ENCODE measurements at places on chromosomes 2 and 18.

GRCh38 chr18:53864770-53865169 lies 359.7 kb downstream of the MBD2 start:
- no peak for DNase-seq

DNA sequence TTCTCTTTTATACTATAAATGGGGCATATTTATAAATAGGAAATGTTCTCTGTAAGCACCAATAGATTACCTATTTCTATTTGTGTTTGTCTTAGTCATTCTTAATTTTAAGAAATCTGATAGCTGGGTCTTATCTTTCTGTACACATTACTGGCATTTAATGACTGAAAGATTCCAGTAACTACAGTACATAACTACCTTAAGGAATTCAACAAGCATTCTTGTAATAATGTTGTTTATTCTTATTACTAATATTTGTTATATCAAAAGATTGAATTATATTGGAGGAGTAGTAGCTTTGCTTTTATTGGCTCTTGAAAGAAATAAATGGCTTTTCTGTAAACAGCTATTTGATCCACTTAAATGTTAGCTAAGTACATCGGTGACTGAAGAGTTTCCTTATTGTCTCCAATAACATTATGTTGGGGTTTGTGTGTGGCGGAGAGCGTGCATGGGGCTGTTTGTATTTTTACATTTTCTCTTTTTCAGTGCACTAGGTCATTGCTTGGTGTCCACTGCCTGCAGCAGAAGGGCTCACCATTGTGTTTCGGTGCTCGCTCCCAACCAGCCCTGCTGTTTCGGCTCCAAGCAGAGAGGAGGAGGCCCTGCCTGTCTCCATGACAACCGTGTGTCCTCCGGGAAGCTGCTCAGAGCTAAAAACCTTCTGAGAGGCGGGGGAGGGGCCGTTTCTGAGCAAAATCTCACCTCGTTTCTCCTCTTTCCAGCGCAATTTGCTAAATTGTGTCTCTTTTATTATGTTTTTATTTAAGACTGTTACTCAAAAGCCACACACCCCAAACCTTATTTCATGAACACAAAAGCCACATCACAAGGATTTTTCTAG lies 112.5 kb upstream of the SLC38A11 start:
- DNase-seq = peak; percentile 21

DNA sequence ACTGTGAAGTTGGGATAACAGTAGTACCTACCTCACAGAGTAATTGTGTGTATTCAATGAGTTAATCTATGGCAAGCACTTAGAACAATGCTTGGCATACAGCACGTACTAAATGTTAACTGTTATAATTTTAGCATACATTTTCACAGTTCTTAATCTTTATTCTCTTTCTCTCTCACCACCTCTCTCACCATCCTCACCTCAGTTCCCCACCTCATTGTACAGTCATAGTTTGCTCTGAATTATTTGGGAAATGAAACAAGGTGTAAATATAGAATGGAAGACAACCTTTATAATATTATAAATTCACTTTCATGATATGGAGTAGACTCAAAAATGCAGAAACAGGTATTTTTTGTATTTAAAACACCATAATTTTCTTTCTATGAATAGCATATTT lies 40.0 kb upstream of the DNAH7 start:
- DNase-seq = no peak

GRCh38 chr18:60500960-60501359 lies 128.4 kb upstream of the MC4R start:
- no peak for DNase-seq

DNA sequence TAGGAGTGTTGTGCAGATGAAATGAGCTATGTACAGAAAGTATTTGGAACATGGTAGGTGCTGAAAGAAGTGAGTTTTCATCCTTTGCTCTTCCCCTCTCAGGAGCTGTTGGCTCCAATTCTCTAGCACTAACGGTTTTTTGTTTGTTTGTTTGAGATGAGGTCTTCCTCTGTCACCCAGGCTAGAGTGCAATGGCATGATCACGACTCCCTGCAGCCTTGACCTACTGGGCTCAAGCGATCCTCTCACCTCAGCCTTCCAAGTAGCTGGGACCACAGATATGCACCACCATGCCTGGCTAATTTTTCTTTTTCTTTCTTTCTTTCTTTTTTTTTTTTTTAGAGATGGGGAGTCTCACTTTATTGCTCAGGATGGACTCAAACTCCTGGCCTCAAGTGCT lies 12.8 kb downstream of the ABCG5 start:
- DNase-seq = no peak

GRCh38 chr2:69335311-69335710 lies 51.7 kb downstream of the GFPT1 start:
- peak; percentile 41 for DNase-seq

DNA sequence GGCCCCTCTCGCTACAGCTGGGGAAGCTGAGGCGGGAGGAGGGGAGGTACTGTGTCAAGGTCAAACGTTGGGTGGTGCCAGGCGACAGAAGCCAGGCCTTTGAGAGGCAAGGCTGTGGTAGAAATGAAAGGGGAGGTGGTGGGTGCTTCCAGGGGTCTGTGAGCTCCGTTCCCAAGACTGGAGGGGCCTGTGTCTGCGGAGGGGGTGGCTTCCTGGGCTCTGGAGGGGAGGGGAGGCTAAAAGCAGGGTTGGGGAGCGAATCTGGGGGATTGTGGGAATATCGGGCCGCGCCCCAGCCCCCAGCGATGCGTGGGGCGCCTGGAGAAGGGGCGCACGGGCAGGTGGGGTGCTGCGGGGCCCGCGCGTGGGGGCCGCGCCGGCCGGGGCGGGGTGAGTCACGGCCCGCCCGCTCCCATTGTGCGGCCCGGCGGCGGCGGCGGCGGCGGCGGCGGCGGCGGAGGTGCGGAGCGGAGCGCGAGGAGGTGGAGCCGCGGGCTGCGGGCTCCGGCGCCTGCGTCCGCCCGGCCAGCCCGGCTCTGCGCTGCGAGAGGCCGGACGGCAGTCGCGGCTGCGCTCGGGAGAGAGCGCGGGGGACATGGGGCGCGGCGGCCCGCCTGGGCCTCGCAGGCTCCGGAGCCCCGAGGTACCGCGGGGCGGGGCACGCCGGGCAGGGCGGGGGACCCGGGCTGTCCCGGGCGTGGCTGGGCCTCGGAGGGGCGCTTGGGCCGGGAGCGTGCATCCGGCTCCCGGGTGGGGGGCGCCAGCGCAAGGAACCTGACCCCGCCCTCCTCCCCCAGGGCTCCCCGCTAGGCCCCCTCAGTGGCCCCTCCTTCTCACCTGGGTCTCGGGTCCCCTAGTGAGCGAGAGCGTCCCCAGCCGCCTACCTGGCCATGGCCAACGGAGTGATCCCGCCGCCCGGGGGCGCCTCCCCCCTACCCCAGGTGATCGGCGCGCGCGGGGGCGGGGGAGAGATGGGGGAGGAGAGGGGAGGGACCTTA lies at the start of gene SLC4A3:
SLC4A3 (plus strand) TSS at position 528 of the 998 bp plus-strand sequence; CDS start at position 891, 363 bp downstream.
- DNase-seq = no peak

GRCh38 chr18:49459404-49460171 lies 857 bp downstream of the DYM start:
- DNase-seq = no peak

- no peak for DNase-seq
Measured at GRCh38 chr2:191415101-191415500, 169.9 kb downstream of the MYO1B start.

- no peak for DNase-seq
Measured at GRCh38 chr18:39737869-39738268, 2172.3 kb upstream of the CELF4 start.

DNA sequence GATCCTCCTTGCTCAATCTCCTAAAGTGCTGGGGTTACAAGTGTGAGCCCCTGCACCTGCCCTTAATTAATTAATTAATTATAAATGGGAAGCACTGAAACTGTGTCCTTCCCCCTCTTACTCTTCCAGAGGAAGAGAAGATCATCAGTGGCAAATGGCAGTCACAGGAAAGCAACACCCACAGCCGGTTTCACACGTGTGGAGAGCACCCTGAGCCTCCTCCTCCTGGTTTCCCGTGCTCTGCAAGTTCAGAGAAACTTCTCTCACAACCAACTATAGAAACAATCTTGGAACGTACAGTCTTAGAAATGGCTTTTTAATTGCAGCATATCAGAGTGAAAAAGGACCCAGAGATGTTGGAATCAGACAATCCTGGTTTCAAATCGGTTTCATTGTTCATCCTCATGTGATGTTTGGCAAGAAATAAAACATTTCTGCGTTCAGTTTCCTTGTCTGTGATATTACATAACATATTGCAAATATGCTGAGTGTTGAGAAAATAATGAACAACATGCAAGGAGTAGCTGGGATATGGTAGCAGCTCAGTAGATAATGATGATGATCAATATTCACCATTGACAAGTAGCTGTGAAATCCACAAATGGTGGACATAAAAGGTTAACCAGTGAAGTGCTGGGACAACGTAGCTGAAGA lies 141.0 kb upstream of the KCTD1 start:
- DNase-seq = no peak

- DNase-seq = no peak
Measured at GRCh38 chr2:105990624-105991023, 203.5 kb downstream of the UXS1 start.

- DNase-seq = no peak
Measured at GRCh38 chr2:41723526-41723925, 324.3 kb upstream of the PKDCC start.

DNA sequence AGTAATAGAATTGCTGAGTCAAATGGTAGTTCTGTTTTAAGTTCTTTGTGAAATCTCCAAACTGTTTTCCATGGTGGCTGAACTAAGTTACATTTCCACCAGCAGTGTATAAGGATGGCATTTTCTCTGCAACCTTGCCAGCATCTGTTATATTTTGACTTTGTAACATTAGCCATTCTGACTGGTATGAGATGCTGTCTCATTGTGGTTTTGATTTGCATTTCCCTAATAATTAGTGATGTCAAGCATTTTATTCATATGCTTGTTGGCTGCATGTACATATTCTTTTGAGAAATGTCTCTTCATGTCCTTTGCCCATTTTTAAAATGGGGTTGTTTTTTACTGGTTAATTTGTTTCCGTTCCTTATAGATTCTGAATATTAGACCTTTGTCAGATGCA lies 63.9 kb downstream of the LANCL1 start:
- DNase-seq = no peak

DNA sequence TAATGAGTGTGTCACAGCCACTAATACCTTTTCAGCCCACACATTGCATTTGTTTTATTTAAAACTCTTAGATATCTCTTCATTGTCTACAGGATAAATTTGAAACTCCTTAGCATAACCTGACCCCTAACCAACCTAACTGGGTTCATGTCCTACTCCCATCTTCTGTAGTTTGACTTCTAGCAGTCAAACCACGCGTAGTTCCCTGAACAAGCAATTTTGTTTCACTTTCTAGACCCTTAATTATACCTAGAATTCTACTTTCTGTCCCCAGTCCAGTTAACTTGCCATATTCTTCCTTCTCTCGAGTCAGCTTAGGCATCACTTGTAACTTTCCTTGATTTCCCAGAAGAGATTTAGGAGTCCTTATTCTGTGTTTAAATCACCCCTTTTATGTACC lies 55.1 kb downstream of the RBBP8 start:
- no peak for DNase-seq

- no peak for DNase-seq
Measured at GRCh38 chr2:122063716-122064115, 308.3 kb downstream of the TSN start.

DNA sequence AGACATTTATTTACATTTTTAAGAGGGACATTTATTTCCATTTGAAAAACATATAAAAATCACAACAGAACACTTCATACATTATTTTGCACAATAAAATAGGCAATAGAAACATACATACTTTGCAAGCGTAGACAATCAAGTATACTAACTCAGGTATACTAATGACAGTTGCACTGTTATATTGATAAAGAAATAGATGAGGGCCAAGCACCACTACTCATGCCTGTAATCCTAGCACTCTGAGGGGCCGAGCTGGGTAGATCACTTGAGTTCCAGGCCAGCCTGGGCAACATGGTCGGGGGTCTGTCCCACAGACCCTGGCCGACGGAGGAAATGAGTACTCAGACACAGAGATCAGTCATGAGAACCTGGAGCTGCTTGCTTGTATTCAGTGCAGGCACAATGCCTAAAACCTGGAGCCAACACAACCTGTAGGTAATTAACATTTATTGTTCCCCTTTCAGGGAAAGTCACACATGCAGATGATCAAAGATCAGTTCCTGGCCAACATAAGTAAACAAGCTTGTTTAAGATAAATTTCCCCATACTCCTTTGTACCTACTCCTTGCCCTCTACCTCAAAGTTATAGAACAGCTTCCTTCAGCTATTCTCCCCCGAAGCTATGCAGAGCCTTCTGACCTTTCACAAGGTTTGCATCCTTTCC lies 1960.2 kb downstream of the SUCLG1 start:
- DNase-seq = no peak

DNA sequence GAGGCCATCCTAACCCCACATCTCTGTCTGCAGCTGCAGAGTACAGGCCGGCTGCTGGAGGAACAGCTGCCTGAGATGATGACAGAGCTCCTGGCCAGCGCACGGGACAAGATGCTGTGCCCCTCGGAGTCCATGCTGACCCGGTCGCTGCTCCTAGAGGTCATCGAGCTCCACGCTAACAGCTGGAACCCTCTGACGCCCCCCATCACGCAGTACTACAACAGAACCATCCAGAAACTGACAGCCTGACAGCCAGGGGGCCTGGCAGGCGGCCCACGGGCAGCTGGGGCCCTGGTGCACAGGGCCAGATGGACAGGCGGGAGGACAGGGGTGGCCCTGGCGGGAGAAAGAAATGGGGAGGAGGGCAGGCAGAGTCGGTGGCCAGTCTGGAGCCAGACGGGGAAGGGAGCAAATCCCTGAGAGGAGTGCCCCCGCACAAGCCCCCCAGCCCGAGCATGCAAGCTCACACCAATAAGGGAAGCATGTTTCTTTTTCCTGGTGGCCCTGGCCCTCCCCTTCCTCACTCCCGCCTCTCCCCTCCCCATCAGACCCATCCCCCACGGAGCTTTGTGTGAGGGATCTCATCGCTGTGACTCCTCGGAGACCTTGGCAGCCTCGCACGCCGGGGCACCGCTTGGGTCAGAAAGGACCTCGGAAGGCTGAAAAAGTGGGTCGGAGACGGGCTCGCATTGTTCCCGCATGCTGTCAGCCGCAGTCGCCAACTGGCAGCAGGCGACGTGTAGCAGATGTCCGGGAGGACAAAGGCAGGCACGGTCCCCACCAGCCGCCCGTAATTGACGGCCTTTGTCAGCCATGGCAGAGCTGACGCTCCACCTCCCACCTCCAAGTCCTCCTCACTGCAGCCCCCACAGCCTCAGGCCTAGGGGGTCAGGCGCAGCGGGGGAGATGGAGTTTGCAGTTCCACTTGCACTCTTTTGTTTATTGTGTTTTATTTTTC lies 91.2 kb downstream of the SMAD7 start:
- no peak for DNase-seq

GRCh38 chr18:26617151-26617554 lies 68.8 kb upstream of the KCTD1 start:
- DNase-seq = peak; percentile 62

DNA sequence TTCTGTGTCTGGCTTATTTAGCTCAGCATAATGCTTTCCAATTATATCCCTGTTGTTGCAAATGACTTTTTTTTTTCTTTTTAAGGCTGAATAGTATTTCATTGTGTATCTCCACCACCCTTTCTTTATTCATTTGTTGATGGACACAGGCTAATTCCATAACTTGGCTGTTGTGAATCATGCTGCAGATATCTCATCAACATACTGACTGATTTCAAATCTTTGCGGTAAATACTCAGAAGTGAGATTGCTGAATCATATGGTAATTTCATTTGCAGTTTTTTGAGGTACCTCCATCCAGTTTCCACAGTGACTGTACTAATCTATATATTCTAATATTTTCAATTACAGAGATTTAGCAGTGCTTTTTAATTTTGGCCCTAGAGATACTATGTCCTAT lies 266.2 kb downstream of the TMX3 start:
- peak; percentile 64 for DNase-seq

All from fibroblast of skin of left biceps (primary cell).